ENCODE measurements at places on chromosomes 5 and 9. TPM values are rescaled to one million over a fixed set of nuclear protein-coding genes. Genes with fewer than 3 reads are reported as not detected.
A peak's percentile ranks its signal among the peaks of the same experiment; 100 is the strongest.

- DNase-seq: no peak
Observed at GRCh38 chr9:87657893-87658292, 68.0 kb upstream of the CTSL start.

Gene RNF224
- 0.34 TPM for total RNA-seq

GRCh38 chr9:72353455-72354116, 11.4 kb downstream of the ZFAND5 start:
- no peak for DNase-seq

DNA sequence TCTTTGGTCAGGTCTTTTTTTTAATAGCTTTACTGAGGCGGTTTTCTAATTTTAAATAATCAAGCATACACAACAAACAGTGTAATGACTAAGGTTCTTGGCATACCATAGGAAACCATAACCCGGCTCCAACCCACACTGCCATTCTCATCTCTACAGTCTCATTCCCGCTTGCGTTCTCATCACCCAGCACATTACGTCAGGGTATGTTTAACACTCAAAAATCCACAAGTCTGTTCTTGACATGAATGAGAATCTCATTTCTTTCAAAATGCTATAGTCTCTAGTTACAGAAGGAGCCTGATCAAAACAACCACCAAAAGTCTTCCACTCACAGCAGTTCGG, 505 bp downstream of the C5orf34 start:
- no peak for DNase-seq

Gene ZNF879
- 4.1 TPM for total RNA-seq

DNA sequence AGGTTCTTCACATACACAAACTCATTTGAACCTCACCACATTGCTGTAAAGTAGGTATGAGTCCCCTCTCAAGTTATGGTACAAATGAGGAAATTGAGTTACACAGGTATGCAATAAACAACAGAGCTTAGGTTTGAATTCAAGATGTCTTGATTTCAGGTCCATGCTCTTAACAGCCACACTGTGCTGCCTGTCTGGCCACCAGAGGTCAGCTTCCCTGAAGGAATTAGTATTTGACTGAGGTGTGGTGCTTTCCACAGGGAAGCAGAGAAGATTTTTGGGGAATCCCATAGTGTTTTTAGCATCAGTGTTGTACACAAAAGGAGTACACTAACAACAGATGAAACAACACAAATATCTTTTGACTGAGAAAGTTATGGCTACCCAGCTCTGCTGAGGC, 94.4 kb upstream of the ITGA1 start:
- no peak for DNase-seq

Gene CDH10
- total RNA-seq: not detected

Gene ATOSB
- total RNA-seq: 11.5 TPM

GRCh38 chr5:54446379-54446732, 9.1 kb upstream of the HSPB3 start:
- DNase-seq: no peak

GRCh38 chr9:122538757-122539156, 11.7 kb upstream of the OR1N1 start:
- no peak for DNase-seq

DNA sequence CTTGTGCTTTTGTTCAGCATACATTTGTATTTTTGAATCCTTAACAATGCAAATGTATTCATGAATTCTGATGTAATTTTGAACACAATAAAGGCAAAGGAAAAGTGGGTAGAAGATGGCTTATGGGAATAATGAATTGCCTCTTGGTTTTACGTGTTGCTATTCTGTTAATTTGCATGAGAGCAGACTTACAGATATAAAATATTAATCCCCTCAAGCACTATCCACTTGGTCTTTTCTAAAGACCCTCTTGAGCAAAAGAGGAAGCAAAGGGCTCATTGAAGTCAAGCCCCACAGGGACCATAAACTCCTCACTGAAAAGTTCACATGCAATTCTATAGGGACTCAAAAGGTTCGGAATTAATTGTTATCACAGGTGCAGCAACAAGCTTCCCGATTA, 51.9 kb downstream of the OSTF1 start:
- no peak for DNase-seq

Gene ORM1
- total RNA-seq: 3.3 TPM

Gene MEIKIN
- total RNA-seq: not detected

DNA sequence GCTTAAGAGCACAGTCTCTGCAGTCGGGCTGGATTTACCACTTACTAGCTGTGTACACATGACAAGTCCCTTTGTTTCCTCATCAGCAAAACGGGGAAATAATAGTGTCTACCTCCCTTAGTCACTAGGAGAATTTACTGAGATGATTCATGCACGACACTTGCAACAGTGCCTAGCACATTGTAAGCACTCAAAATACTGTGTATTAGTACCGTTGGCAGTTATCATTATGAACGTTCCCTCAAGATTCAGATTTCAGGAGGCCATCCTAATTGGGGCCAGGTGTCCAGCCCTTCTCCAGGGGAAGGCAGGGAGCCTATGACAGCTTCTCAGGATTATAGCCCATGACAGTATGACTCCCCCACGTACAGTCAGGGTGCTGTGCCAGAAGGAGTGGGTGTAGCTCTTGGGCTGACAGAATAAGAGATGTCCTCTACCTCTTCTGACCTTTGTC, 164.3 kb downstream of the DOCK2 start:
- DNase-seq: no peak

- DNase-seq: peak; percentile 71
Observed at GRCh38 chr5:120457839-120458507, 6.1 kb upstream of the PRR16 start.

GRCh38 chr9:98415782-98416181, 160.3 kb upstream of the TBC1D2 start:
- no peak for DNase-seq

GRCh38 chr5:57761513-57761912, 278.9 kb upstream of the ACTBL2 start:
- no peak for DNase-seq

DNA sequence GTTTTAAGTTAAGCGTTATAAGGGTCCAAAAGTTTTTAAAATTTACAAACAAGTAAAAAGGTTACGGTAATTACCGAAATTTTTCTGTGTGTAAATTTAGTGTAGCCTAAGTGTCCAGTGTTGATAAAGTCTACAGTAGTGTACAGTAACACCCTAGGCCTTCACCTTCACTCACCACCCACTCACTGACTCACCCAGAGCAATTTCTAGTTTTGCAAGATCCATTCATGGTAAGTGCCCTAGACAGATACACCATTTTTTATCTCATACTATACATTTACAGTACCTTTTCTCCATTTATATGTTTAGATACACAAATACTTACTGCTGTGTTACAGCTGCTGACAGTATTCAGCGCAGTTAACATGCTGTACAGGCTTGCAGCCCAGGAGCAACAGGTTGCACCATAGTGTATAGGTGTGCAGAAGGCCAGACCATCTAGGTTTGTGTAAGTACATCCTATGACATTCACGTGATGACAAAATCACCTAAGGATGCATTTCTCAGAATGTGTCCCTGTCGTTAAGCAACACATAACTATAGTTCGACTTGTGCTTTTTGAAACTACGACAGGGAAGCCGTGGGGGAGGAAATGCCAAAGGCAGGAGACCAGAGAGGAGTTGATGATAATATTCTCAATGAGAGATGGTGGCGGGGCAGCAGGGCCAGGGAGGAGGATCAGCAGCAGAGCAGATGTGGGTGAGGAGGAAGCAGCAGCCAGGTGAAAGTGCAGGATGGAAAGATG, 48.6 kb downstream of the PSMB7 start:
- DNase-seq: no peak

Gene TOR1A
- 34.1 TPM for total RNA-seq

DNA sequence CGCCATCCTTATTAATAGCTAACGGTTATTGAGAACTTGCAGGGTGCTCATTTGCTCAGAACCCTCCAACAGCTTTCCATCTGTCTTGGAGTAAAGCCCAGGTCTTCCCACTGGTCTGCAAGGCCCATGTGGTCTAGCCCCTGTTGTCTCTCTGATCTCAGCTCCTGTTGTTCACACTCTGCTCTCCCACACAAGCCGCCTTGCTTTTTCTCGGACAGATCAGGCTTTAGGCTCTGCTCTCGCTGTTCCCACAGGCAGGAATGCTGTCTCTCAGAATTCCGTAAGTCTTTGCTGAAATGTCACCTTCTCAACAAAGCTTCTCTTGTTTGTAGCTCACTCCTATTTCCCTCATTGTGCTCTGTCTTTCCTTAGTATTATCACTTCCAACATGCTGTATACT, 34.3 kb downstream of the GPR107 start:
- no peak for DNase-seq

DNA sequence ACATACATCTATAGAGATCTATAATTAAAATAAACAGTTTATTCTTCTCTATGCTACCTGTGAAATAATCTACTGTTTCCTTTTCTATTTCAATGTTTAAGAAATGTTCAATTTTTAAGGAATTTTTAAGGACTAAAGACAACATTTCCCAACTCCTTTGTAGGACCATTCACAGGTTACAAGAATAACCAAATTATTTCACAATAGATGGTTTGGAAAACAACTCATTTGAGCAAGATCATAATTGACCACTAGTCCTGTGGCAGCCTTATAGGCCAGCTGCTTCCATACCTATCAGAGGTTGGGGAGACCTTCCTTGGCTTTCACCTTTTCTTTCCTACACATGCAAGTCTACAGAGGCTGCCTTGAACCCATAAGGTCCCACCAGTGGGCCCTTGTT, 193.7 kb downstream of the TTC39B start:
- DNase-seq: no peak

DNA sequence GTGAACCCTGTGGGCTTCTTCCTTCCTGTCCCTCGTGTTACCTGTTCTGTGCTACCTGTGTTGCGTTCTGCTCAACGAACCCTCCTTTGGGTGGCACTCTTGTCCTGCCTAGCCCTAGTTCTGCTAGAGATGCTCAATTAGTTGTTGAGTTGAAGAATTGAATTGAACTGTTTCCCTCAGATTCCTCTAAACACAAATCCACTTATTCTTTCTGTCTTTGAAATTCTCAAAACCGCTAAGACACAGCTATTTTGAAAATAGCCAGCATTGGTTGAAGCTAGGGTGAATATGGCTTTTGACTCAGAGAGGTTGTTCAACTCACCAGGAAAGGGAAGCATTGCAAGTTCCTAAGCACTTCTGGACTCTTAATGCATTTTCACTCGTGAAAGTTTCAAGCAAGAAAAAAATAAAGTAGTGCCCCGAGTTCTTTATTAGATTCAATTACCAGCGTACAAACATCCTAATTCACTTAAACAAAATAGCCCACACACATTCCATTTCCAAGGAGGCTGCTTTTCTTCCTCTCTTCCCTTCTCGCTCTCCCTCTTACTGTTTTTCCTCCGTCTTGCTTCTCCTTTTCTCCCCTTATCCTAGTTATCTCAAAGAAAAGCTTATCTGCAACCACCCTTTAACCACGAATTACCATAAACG, 642 bp upstream of the ITGA1 start:
- DNase-seq: no peak

DNA sequence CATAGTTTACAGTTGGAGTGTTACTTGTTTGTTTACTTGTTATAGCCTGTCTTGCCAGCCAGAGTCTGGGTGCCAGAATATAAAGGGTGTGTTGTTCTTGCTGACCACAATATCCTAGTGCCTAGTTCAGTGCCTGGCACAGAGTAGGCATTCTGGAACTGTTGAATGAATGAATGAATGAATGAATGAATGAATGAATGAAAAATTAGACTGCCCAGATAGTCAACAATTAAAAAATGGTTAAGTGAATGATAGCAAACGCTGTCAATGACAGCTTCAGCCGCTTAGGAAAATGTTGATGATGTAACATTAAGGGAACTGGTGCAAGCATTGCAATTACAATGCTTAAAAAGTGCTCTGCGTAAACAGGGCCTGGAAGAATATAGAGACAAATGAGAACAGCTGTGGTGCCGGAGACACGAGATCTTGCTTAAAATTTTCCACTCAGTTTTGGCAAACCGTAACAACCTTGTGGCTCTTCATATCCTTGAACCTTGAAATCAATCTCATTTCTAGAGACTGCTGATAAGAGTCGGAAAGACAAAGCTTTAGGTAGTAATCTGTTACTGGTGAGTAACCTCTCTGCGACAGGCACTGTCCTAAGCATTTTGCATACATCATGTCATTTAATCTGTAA, 4.7 kb upstream of the TTLL11 start:
- peak; percentile 13 for DNase-seq

DNA sequence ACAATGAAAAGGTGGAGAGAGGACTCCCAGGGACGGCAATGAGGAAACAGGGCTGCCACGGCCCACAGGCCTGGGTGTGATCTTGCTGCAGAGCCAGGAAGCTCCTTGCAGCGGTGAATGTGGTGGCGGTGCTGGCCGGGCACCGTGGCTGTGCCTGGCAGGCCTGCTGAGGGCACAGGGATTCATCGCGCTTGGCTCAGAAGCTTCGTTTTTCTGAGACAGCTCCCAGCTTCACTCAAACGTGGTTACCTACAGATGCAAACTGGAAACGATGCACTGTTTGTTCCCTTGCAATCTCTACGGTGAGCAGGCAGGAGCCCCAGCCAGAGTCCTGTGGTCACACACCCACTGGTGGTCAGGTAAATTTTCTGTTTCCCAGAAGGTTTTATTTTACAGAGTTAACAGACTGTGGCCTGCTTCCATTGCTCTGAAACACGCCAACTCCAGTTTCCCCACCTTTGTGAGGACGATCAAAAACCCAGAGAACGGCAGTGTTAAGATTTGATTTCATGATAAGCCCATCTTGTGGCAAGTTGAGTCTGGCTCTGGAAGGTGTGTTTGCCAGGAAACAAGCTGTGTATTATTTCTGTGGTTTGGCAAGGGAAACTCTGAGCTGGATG, 183.9 kb downstream of the AUH start:
- DNase-seq: peak; percentile 52
